ENCODE measurements at places on chromosomes 13 and 19. TPM values are rescaled to one million over a fixed set of nuclear protein-coding genes. Genes with fewer than 3 reads are reported as not detected.

GRCh38 chr13:72648513-72649065, 78.8 kb downstream of the MZT1 start:
- H3K4me1 ChIP-seq = no peaks in the 10 kb centered on the region
- DNase-seq = no peak
- no peak overlapping the region for H3K27ac ChIP-seq
- H3K4me3 ChIP-seq = no peak overlapping the region

- H3K27me3 ChIP-seq = no peaks in the 10 kb centered on the region
- H3K4me3 ChIP-seq = no peak overlapping the region
- H3K36me3 ChIP-seq = no peaks in the 10 kb centered on the region
- no peaks in the 10 kb centered on the region for H3K4me1 ChIP-seq
- DNase-seq = no peak
Measured at GRCh38 chr19:4613254-4613751, 26.0 kb upstream of the TNFAIP8L1 start.

GRCh38 chr19:1177322-1178114, 3.5 kb upstream of the SBNO2 start:
- H3K27me3 ChIP-seq = no peaks in the 10 kb centered on the region
- H3K4me1 ChIP-seq = no peaks in the 10 kb centered on the region
- no peaks in the 10 kb centered on the region for H3K36me3 ChIP-seq
- H3K27ac ChIP-seq = peak overlapping the region; percentile 84
- no peak overlapping the region for H3K4me3 ChIP-seq

- no peaks in the 10 kb centered on the region for H3K27me3 ChIP-seq
- no peaks in the 10 kb centered on the region for H3K36me3 ChIP-seq
- H3K4me3 ChIP-seq = no peak overlapping the region
- H3K4me1 ChIP-seq = no peaks in the 10 kb centered on the region
Measured at GRCh38 chr19:12769689-12770088, 5.7 kb downstream of the HOOK2 start.

DNA sequence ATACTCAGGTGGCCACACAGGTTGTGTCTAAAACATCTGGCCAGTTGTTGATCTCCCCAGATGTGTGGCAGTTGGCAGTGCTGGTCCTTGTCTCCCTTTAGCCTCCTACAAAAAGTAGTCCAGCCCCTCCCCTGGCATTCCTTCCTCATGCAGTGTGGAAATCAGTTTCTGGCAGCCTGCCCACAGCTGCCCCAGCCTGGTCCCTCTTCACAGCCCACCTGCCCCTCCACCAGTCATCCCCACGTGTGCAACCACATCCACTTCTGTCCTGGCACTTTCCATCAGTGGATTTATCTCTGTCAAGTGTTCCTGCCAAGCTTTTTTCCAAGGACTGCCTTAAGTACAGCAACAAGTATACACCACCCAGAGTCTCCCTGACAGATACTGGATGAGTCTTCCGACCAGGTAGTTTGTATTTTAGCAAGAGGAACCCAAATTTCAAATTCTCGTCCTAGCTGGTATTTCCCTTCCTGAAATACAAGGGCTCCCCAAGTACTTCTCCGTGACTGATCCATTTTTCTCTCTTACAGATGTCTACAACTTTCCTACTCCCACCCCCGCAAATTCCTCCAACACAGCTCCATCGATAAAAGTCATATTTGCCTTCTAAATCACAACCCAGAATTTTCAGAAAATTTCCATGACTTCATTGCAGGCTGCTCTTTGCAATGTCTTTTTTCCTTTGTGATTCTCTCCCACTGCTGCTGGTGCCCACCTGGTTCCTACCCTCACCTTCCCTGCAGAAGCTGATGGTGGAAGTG, 313.5 kb downstream of the FOXO1 start:
- H3K4me3 ChIP-seq = no peak overlapping the region
- no peaks in the 10 kb centered on the region for H3K4me1 ChIP-seq
- no peak for DNase-seq
- no peaks in the 10 kb centered on the region for H3K27me3 ChIP-seq
- no peaks in the 10 kb centered on the region for H3K36me3 ChIP-seq

GRCh38 chr13:83024955-83025594, 857.2 kb downstream of the SLITRK1 start:
- no peaks in the 10 kb centered on the region for H3K4me1 ChIP-seq
- H3K27me3 ChIP-seq = no peaks in the 10 kb centered on the region
- H3K36me3 ChIP-seq = no peaks in the 10 kb centered on the region
- no peak overlapping the region for H3K4me3 ChIP-seq
- DNase-seq = no peak

GRCh38 chr13:28273919-28274318, 135.6 kb downstream of the PAN3 start:
- H3K27ac ChIP-seq = no peak overlapping the region
- no peak for DNase-seq

DNA sequence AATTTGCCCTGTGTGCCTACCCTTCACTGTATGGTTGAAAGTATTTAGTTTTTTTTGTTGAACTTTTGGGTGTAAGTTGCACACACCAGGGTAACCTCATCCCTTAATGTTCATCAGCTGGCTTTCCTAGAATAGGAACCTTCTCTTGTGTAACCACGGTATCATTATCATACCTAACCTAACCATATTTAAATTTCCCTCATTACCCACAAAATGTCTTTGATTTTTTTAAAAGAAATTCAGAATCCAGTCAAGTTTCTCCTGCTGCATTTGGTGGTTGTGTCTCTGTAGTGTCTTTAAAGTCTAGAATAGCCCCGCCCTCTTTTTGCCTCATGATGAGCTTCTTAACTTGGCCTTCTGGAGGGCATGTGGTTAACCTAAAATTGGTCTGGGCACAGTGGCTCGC, 80.3 kb downstream of the RYR1 start:
- DNase-seq = no peak
- H3K36me3 ChIP-seq = no peaks in the 10 kb centered on the region
- H3K27ac ChIP-seq = no peak overlapping the region
- no peaks in the 10 kb centered on the region for H3K4me1 ChIP-seq
- H3K4me3 ChIP-seq = no peak overlapping the region

DNA sequence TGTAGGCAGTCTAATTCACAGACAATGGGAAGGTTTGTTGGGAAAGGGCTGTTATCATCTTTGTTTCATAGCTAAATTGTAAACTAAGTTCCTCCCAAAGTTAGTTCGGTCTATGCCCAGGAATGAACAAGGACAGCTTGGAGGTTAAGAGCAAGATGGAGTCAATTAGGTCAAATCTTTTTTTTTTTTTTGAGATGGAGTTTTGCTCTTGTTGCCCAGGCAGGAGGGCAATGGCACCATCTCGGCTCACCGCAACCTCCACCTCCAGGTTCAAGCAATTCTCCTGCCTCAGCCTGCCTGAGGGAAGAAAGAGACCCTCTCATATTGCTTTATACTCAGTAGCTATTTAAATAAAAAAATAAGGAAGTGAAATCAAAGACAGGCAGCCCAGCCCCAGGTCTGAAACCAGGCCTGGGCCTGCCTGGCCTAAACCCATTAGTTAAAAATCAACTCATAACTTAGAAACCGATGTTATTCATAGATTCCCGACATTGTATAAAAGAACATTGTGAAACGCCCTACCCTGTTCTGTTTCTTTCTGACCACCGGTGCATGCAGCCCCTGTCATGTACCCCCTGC, 297.4 kb upstream of the SGCG start:
- no peak overlapping the region for H3K4me3 ChIP-seq
- no peak overlapping the region for H3K27ac ChIP-seq
- no peaks in the 10 kb centered on the region for H3K36me3 ChIP-seq
- no peaks in the 10 kb centered on the region for H3K4me1 ChIP-seq
- DNase-seq = no peak

DNA sequence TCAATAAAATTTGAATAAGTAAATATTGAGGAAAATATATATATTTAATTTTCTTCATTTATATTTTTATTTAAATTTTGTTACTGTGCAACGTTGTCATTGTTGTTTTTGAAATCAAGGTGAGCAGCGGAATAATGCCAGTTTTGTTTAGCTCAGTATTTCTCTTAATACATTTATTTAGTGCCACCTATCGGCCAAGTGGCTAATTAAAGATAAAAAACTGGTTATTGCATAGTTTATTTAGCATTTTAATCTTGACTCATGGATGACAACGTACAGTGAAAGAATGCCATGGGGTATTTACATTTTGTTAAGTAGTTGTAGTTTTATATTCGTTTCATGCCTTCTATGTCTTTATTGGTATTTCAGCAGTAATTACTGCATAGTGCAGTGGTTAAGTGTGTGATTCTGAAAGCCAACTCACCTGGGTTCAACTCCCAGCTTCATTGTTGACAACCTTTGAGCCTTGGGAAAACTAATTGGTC, 265.9 kb downstream of the MYO16 start:
- H3K27me3 ChIP-seq = no peaks in the 10 kb centered on the region
- no peak overlapping the region for H3K27ac ChIP-seq
- no peaks in the 10 kb centered on the region for H3K36me3 ChIP-seq
- no peaks in the 10 kb centered on the region for H3K4me1 ChIP-seq

- no peaks in the 10 kb centered on the region for H3K36me3 ChIP-seq
- peak overlapping the region; percentile 33 for H3K27ac ChIP-seq
- no peaks in the 10 kb centered on the region for H3K27me3 ChIP-seq
- H3K4me1 ChIP-seq = no peaks in the 10 kb centered on the region
Measured at GRCh38 chr13:33139184-33139583, 123.0 kb downstream of the KL start.

GRCh38 chr19:13841962-13842290, 35.0 kb upstream of the NANOS3 start:
- peaks cover 44% of the 10 kb centered on the region for H3K4me1 ChIP-seq
- H3K4me3 ChIP-seq = peak overlapping the region; percentile 89
- no peak for DNase-seq
- peak overlapping the region; percentile 100 for H3K27ac ChIP-seq
- H3K27me3 ChIP-seq = no peaks in the 10 kb centered on the region
- no peaks in the 10 kb centered on the region for H3K36me3 ChIP-seq

- no peak overlapping the region for H3K27ac ChIP-seq
- no peak for DNase-seq
- H3K27me3 ChIP-seq = no peaks in the 10 kb centered on the region
- H3K36me3 ChIP-seq = no peaks in the 10 kb centered on the region
- H3K4me1 ChIP-seq = peaks cover 5% of the 10 kb centered on the region
Measured at GRCh38 chr19:7863971-7864689, 10.1 kb downstream of the PRR36 start.

Gene GTF3A
- 175 TPM for total RNA-seq

Gene GPX4
- total RNA-seq = 492 TPM

Gene CDC42EP5
- 40.6 TPM for total RNA-seq

DNA sequence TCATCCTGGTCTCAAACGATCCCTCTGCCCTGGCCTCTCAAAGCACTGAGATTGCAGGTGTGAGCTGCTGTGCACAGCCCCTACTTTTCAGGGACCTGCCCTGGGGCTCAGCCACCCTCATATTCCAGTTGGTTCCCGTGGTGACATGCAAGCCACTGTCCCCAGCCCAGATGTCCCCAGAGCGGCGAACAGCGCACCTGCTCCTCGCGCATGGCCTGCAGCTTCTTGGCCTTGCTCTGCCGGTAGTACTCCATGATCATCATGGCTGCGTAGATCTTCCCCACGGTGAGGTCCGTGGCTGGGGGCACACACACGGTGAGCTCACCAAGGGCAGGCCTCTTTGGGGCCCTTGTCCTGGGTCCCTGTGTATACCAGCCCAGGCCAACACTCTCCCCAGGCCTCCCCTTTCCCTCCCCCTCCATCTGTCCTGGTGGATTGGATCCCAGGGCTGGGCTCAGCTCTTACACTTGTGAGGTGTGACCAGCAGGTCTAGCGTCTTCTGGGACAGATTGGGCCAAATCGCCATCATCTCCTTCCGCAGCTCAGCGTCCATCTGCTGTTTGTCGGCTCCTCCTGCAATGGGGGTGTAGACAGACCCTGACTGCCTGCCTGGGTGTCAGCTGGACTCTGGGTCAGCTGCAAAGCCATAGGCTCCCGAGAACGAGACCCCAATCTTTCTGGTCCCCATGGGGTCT, 64.0 kb downstream of the IER2 start:
- no peaks in the 10 kb centered on the region for H3K4me1 ChIP-seq
- DNase-seq = no peak
- H3K4me3 ChIP-seq = no peak overlapping the region
- no peak overlapping the region for H3K27ac ChIP-seq

Gene ZNF317
- total RNA-seq = 14.6 TPM

DNA sequence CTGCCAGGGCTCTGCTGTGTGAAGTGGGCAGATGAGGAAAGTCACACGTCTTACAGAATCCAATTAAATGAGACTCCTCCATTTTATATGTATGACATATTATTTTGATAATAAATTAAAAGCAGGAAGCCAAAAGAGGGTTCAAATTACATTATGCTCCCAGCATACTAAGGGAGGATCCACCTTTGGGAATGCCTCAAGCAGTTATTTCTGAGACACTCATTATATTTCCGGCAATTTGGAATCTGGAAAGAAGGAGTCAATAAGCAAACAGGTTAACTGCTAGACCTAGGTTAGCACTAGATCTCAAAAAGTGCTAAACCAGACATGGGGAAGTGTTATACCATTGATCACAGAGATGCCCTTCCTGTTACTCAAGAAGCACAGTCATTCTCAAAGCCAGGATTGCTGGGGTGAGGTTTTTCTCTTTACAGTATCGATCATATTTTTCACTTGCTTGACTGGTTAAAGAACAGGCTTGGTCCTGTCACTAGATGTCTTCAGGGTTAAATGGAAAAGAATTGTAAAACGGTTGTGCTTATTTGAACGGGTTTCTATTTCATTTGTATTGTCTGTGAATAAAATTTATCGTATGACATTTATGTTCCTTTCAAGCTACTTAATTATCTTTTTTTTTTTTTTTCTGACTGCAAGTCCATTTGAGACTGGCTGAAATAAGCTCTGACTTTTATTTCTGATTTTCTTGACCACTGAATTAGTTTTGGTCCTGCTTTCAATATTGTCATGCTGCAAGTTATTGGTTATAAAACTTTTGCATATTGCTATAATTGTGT, 523.2 kb downstream of the KLF12 start:
- no peaks in the 10 kb centered on the region for H3K4me1 ChIP-seq

Gene C19orf33
- total RNA-seq = 19.3 TPM

- no peak overlapping the region for H3K4me3 ChIP-seq
- DNase-seq = no peak
- H3K36me3 ChIP-seq = peaks cover 38% of the 10 kb centered on the region
- H3K27me3 ChIP-seq = no peaks in the 10 kb centered on the region
- H3K27ac ChIP-seq = no peak overlapping the region
Measured at GRCh38 chr19:2113439-2114211, 16.9 kb downstream of the IZUMO4 start.

Gene TTC9B
- total RNA-seq = not detected

- DNase-seq = no peak
- H3K4me1 ChIP-seq = no peaks in the 10 kb centered on the region
- no peak overlapping the region for H3K4me3 ChIP-seq
- no peak overlapping the region for H3K27ac ChIP-seq
Measured at GRCh38 chr13:39676315-39676876, 20.9 kb downstream of the COG6 start.

Gene CNOT3
- total RNA-seq = 14.6 TPM

DNA sequence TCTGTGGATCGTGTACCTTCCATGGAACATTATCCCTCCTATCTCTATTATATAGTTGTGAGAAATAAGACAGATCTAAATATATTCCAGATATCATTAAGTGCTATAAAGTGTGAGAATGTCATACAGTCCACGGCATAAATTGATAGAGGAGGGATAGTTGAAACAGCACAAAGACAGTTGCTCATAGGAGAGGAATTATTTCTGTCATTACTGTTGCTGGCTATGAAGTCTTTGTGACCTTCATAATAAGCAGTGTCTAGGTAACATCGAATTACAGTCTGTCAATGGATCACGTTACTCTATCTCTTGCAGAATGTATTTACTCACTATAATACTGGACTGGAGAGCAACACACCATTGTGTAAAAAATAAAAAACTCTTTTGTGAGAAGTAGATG, 671.5 kb upstream of the PCDH20 start:
- no peak overlapping the region for H3K27ac ChIP-seq
- H3K27me3 ChIP-seq = no peaks in the 10 kb centered on the region
- DNase-seq = no peak
- H3K4me1 ChIP-seq = no peaks in the 10 kb centered on the region
- no peak overlapping the region for H3K4me3 ChIP-seq
- H3K36me3 ChIP-seq = no peaks in the 10 kb centered on the region
